ENCODE measurements at places on chromosomes 12 and 14.

GRCh38 chr14:104700225-104700651, 10.8 kb downstream of the INF2 start:
- DNase-seq = no peak

GRCh38 chr14:26522967-26523366, 74.9 kb downstream of the NOVA1 start:
- peak; percentile 34 for DNase-seq

GRCh38 chr12:117485984-117486839, 124.8 kb upstream of the NOS1 start:
- no peak for DNase-seq

GRCh38 chr14:95496111-95496681, 20.3 kb downstream of the SYNE3 start:
- no peak for DNase-seq

- no peak for DNase-seq
Measured at GRCh38 chr14:91714805-91715204, 17.1 kb downstream of the CATSPERB start.

- DNase-seq = no peak
Measured at GRCh38 chr12:55694188-55694515, 13.6 kb downstream of the ITGA7 start.

GRCh38 chr14:74660863-74661262, 48.8 kb upstream of the LTBP2 start:
- DNase-seq = no peak

- DNase-seq = no peak
Measured at GRCh38 chr12:101707131-101707782, 9.8 kb downstream of the CHPT1 start.

GRCh38 chr14:76326918-76327689, 48.8 kb upstream of the ESRRB start:
- no peak for DNase-seq

- no peak for DNase-seq
Measured at GRCh38 chr12:65907513-65907912, 83.2 kb downstream of the HMGA2 start.

- no peak for DNase-seq
Measured at GRCh38 chr14:68486033-68486732, 306.7 kb downstream of the ZFP36L1 start.

DNA sequence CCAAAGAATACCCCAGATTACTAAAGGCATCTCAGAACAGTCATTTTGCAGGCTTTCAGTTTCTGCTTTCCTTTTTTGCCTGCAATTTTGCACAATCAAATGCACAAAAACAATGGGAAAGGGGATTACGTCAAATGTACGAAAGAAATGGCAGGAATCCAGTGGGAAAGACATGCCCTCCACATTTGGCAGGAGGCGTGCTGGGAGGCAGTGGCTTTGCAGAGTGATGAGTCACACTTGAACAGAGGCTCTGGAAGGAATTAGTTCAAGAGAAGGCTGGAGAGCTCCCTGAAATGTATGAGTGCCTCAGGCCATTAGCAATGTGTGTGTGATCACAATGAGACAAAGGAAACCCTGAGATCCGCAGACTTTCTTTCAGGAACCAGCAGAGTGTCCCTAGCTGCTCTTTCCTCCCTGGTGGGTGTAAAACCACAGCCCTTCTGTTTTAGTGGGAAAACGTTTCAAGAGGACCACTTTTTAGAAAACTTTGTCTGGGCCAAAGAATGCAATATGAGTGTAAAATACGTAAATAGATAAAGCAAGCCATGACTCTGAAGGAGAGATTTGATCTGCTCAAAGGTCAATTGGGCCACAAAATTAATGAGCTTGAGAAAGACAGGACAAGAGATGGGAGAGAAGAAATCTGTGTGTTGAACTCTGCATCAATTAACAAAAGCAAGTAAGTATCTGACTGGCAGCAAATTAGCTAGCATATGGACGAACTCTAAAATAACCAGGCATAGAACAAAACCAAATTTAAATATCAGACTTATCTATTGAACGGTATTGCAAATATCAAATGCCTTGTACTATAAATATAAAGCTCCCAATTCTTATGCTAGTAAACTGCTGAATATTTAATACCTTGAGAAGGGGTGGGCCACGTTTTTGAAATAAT, 155.4 kb upstream of the PDE3A start:
- peak; percentile 94 for DNase-seq

GRCh38 chr14:55532645-55533344, 47.2 kb upstream of the KTN1 start:
- DNase-seq = no peak

- DNase-seq = peak; percentile 75
Measured at GRCh38 chr12:3170423-3171194, 93.4 kb downstream of the TSPAN9 start.

DNA sequence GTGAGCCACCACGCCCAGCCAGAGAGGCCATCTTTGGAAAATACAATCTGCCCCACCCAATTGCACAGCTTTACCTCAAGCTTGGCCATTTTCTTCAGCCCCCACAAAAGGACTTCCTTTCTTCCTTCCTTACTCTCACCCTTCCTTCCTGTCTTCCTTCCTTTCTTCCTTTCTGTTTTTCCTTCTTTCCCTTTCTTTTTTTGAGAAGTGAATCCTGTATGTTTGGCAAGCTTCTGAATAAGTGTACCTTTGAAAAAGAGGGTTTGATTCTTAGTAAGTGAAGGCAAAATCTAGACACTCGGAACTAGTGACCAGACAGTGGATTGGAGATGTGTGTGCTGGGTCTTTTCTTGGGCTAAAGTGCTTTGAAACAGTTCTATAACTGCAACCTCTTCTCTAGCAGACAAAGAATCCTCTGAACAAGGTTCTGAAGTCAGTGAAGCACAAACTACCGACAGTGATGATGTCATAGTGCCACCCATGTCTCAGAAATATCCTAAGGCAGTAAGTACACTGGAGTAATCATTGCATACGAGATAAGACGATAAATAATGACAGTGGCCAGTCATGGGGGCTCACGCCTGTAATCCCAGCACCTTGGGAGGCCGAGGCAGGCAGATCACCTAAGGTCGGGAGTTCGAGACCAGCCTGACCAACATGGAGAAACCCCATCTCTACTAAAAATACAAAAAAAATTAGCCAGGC, 49.5 kb downstream of the SUPT16H start:
- DNase-seq = no peak

Measured in HS-5 (cell line).